Activated B cell treated with CpG ODN at 0.5 μM for 24 hours (primary cell): ENCODE measurements at places on chromosomes 4 and X.

- no peak for DNase-seq
These were observed 497 bp upstream of the GRPEL1 start for GRCh38 chr4:7068279-7068842.

DNA sequence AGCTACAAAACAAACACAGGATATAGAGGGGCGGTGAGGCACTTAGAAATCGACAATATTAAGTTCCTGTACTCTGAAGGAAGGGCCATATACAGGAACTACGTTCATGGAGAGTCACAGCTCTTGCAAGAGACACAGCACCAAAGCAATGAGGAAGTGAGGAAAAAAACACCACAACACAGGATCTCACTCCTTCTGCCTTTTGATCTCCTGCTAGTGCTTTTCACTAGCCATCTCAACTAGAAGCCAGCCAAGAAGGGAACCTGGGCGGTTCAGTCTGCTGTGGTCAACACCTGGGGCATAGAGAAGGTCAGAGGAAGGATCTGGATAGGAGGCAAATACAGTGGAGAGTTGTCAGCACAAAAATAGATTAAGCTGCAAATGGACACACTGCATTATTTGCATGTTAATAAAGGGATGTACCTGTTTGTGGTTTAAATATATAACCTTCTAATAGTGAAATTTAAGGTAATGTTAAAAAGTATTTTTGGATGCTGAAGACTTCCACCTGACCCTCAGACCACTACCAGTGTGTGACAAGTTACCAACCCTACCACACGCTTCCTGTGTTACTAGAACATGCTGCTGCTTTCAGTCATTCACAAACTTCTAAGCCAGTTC lies 104.6 kb downstream of the DTHD1 start:
- no peak for DNase-seq

- DNase-seq = no peak
These were observed 14.7 kb upstream of the CT55 start for GRCh38 chrX:135185795-135186443.

GRCh38 chr4:159400558-159401225 lies 297.8 kb downstream of the RAPGEF2 start:
- DNase-seq = no peak

GRCh38 chrX:50723006-50723405 lies 91.0 kb downstream of the SHROOM4 start:
- no peak for DNase-seq

- no peak for DNase-seq
These were observed 69.0 kb upstream of the IL15 start for GRCh38 chr4:141567326-141567915.

DNA sequence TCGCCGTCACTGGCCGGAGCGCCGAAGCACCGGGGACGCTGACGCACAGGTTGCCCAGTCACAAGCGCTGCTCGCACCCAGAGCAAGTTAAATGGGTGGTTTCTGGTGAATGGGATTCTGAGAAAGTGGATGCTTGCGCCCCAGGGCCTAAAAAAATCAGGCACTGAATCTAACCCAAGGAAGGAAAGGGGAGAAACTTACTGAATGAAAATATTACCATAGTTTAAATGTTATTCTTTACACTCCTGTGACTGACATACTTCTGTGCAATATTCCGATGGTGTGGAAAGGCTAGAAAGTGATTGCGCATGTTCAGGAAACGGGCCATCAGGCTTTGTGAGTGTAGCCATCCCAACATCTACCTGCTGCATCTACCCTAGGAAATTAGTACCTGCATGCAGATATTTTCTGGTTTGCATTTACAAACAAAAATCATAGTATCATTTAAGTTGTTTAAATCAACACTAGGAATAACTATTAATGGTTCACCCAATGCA lies 838 bp upstream of the ABCG2 start:
- no peak for DNase-seq
